ENCODE measurements at places on chromosomes 3 and 15.

DNA sequence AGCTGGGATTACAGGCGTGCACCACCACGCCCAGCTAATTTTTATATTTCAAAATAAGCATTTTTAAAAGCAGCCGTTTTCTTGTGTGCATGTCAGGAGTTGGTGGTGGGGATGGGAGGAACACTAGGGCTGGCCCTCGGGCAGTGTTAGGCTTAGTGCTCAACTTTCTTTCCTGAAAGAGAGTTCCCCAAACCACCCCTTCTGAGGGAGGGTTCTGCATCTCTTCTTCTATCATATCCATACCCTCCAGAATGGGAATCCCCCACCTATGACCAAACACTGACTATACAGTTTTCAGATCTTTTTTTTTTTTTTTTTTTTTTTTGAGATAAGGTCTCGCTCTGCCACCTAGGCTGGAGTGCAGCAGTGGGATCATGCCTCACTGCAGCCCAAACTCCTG lies 12.5 kb downstream of the PFKFB4 start:
- DNase-seq: no peak

DNA sequence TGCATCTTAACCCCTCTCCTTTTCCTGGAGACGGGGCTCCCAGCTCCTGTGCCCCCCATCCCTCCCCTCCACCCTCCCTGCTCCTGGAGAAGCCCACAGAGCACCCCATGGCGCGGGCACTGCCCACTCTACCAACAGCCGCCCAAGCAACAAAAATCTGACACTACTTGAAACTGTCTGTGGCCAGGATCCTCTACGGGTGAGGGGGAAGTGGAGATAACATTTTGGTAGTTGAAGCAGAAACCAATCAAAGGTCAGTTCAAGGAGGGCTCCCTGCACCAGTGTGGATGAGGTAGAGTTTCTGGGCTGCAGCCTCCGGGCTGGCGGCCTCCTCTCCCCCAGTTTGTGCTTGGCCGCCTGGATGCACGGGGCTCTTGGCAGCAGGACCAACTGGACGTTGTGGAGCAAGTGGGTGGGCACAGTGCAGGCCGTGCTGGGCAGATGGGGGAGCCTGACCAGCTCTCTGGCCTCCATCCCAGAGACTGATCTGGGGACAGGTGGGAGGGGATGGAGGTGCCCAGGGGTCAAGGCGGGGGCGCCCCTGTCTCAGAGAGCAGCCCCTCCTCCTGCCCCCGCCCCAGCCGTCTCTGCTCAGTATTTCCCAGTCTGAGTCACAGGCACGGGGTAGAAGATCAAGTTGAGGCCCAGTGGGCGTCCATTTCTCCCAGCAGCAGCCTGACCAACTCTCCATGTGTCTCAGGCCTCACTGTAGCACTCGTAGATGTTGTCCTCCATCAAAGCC lies 12.8 kb downstream of the H1-8 start:
- DNase-seq: no peak

GRCh38 chr15:94478763-94479162 lies 247.4 kb downstream of the MCTP2 start:
- no peak for DNase-seq

- DNase-seq: no peak
Observed at GRCh38 chr3:127870156-127870555, 44.9 kb upstream of the KBTBD12 start.

DNA sequence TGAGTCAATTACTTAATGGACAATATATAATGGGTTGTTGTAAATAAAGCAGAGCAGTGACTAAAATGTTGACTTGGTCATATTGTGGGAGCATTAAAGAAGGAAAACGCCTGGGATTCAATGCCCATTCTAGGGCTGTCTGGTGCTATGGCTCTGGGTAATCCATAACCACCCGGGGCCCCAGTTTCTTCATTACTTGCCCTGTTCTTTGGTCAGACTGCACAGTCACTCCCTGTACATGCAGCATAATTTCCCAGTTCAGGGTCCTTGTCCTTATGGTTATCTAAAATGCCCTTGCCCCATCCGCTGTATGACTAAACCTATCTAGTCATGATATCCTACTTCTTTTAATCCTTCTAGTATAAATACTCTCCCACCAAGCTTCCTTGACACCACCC lies 27.5 kb upstream of the DENND4A start:
- DNase-seq: peak; percentile 37

GRCh38 chr3:193396451-193397244 lies 18.1 kb upstream of the ATP13A5 start:
- no peak for DNase-seq

DNA sequence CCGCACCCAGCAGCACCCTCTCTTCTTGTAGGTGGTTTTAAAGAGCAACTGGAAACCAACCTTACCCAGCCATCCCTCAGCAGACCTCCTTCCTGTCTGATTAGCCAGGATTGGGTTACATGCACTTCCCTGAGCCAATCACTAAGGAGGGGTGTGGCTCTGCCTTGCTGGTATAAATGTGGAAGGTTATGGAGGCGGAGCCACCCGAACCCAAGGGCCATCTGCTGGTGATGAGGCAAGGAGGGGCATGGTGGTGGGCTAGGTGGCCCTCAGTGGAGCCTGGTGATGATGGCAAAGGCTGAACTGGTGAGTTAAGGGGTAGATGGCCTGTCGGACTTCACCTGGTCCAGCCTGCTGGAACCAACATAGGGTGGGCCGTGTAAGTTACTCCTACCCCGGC lies 39.8 kb downstream of the CCDC33 start:
- DNase-seq: no peak

- DNase-seq: no peak
Observed at GRCh38 chr15:39925112-39925842, 5.2 kb upstream of the GPR176 start.

DNA sequence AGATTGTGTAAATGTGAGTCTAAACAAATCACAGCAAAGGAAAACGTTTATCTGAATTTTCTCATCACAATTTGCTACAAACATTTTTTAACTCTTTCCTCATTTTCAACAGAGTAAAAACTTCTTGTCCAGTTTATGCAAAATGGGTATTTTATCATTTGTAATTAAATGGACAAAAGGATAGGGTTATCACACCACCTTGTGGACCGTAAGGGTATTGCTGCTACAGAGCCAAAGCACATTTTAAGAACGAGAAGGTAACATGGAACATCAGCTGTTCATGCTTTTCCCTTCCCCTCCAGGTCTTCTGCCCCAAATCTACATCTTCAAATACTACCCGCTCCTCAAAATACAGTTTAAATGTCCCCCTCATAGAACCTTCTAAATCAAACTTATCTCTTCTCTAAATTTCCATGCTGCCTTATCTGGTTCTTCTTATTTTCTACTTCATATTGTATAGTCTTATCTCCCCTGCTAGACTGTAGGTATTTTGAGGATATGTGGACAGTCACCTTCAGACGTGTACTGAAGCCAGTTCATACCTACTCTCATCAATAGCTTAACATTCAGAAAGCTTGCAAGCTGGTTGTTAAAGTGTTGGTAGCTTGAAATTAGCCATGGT lies 12.8 kb upstream of the SETMAR start:
- DNase-seq: peak; percentile 19

DNA sequence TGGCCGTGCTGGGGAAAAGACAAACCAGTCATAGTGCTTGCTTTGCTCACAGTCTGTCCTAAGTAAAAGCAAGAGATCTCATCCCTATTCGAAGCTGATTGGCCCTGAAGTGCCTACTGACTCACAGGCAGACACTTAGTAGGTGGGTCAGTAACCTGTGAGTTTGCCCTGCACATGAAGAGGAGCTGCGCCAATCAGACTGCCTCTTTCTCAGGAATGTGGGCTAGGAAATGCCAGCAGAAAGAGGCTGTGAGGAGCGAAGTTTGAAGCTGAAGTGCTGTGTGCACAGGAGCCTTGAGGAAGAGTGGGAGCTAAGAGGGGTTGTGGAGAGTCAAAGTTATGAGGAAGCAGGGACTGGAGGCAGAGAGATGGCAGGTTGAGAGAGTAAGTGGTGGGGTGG lies 126.8 kb downstream of the IL20RB start:
- no peak for DNase-seq

DNA sequence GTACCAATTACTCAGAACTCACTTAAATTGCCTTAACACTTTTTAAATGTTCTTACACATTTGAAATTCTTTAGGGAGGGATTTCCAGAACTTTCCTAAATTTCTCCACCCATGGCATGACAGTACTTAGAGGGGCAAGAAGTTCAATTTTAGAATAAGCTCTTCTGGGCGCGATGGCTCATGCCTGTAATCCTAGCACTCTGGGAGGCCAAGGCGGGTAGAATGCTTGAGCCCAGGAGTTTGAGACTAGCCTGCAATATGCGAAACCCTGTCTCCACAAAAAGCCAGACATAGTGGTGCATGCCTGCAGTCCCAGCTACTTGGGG lies 10.6 kb downstream of the FAM131A start:
- DNase-seq: no peak

DNA sequence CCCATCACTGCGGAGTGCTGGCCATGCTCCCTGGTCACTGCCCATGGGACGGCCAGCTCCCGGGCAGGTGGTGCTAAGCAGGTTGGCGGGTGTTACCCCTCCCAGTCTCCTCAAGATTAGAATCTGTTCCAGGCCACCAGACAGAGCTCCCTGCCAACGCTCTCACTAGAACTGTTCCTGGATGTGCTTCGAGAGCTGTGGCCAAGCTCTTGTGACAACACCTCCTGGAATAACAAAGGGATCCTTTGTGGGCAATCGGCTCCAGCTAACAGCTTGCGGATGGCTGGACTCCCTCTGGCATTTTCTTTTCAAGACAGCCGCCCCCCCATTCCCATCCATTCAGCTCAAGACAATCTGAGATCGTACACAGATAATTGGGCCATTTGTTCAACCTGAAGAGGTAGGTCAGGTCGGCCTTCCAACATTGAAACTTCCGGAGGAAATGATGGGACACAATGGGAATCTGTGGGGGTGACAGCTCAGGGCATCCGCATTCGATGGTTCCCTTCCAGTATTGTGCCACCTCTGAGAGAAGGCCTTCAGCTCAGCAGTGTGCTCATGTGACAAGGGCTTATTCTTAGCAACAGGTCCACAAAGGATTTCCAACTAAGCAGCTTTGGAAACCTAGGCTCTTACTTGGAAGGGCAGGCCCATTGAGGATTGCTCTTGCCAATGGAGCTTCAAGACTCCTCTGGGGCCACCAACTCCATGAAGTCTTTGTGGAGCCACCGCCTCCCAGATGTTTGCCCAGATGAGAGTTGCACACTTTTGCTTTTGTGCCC lies 11.6 kb upstream of the EPHB3 start:
- DNase-seq: no peak

- no peak for DNase-seq
Observed at GRCh38 chr15:99424978-99425656, 140.7 kb upstream of the MEF2A start.

- DNase-seq: no peak
Observed at GRCh38 chr15:34216527-34217270, 6.8 kb upstream of the KATNBL1 start.

GRCh38 chr3:189724356-189724755 lies 93.2 kb downstream of the TP63 start:
- DNase-seq: no peak

DNA sequence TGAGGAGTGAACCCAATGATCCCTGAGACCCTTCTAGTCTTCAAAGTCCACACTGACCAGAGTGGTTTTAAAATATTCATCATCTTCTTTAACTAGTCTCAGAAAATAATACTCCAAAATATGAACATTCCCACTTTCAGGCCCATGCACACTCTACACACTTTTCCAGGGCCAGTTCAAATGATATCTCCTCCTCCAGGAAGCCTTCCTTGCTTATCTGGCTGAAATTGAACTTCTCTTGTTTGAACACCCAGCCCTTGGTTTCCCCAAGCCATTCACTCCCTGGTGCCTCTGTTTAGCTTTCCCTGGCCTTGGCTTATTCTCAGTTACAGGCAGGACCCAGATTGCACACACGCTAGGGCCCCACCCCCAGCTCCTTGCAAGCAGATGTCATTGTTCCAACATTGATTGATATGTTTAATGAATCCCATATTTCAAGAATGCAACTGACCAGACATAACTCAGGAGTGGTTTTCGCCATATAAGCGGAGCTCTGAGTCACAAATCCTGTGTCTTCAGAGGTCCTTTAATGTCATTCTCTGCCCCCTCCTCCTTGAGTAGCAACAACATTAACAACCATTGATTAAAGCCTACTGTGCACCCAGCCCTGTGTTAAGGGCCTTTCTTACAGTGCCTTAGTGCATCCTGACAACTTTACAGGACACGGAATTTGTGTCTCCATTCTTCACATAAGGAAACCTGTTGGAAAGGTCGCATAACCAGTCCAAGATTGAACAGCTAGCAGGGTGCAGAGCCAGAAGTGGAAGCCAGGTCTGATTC lies 2.1 kb downstream of the ITGA11 start:
- no peak for DNase-seq

DNA sequence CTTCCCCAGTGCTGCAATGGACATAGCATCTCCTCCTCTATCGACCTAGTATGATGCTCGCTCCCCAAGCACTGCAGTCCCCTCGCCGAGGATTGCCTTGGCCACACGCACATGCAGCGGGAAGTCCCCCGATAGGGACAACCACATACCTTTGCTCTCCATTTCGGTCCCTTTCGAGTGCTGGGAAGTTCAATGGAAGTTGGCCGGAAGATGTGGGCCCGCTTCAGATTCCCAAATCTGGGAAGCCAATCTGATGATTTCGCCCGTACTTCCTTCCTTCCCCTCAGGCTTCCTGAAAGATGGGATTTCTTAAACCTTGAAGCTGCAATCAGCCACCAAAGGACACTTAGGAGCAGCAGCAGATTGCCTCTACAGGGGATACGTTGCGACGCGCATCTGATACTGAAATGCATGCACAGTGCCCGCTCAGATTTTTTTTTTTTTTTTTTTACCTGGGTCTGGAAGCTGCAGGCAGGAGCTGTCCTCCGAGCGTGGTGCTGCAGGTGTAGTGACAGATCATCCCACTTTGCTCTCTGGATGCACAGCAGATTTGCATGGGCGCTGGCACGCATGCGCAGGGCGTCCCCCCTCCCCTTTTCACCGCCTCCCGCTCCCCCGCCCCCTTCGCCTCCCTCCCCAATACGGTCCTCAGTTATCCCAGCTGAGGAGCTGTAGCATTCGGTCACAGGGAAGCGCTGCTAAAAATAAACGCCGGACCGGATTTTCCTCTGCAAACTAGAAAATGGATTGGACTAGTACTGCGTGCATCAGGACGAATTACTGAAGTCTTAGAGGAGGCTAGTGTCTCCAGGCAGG lies at the start of gene FGF12:
FGF12 (minus strand) TSS at position 510 of the 816 bp plus-strand sequence.
- DNase-seq: peak; percentile 95

GRCh38 chr15:27763514-27763913 lies 335.6 kb downstream of the OCA2 start:
- no peak for DNase-seq

GRCh38 chr15:71414853-71415252 lies 299.6 kb downstream of the THSD4 start:
- DNase-seq: no peak

DNA sequence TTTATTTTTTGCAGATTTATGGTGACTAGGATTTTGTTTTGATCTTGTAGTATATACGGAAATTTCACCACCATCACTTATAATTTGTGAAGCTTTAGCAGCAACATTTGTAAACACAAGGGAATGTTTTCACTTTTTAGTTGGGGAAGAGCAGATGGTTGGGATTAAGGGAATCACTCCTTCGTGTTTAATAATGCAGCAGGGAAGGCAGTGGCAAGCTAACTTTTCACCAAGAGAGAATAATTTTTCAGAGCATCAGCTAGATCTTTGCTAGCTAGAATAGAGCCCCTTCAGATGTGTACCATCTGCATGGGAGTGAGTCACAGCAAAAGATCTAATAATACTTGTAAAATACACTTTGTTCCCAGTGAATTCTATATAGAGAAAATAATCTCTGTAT lies 632.7 kb downstream of the CADM2 start:
- DNase-seq: no peak
